ENCODE measurements at places on chromosomes 13 and 19.

- DNase-seq, result no peak
Observed at GRCh38 chr13:101982903-101983302, 418.9 kb downstream of the FGF14 start.

GRCh38 chr19:7915250-7916102, 846 bp downstream of the TGFBR3L start:
- DNase-seq, result no peak

DNA sequence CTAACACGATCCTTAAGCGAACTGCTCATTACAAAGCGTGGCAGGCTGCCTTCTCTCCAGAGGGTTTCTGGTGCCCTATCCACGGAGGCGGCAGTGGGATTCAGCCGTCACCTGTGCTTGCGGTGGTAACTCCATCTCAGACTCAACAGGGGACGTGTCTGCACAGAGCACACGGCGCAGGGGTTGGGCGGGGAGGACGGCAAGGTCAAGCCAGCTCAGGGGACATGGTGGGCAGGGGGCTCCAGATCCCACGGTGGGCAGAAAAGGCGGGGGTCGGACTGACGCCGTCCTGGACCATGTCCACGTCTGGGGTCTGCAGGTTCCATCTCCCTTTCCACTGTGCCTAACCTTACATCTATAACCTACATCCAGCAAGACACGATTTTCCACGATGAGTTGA, 70.7 kb downstream of the RASA3 start:
- no peak for DNase-seq

GRCh38 chr13:100542826-100543156, 45.8 kb downstream of the GGACT start:
- DNase-seq, result no peak

DNA sequence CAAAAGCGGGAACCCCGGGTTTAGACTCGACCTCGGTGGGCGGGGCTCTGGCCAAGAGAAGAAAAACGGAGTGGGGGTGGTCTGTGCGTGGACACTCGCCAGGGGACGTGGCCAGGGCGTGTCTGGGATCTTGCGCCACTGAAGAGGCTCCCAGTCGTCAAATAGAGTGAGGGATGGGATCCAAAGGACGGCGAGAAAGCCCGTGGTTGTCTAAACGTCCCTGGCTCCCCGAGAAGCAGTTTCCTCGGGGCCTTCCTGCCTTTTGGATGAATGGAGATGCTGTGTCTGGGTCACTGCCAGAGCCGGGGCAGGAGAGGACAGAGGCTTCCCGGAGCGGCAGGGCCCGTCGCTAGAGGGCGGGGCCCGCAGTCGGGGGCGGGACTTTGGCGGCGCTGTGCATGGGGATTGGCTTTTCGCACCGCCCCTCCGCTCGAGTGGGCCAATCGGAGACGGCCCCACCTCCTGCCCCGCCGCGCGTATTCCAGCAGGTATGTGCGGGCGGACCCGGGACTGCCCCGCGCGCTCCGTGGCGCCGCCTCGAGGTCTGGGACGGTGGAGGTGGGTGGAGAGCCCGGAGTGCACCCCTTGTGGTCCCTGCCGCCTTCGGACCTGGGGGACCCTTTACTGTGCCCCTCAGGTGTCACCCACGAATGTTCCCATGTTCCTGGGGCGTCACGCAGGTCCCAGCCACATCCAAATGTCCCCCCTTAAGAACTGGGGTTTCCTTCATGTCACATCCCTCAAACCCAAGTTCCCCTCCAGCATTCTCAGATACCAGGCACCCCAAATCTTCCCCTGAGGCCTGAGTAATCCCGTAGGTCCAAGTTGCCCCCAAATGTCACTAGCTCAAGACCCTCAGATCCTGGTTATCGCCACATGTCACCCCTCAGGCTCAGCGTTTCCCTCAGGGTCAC, 38.3 kb downstream of the ZSWIM4 start:
- peak; percentile 88 for DNase-seq

DNA sequence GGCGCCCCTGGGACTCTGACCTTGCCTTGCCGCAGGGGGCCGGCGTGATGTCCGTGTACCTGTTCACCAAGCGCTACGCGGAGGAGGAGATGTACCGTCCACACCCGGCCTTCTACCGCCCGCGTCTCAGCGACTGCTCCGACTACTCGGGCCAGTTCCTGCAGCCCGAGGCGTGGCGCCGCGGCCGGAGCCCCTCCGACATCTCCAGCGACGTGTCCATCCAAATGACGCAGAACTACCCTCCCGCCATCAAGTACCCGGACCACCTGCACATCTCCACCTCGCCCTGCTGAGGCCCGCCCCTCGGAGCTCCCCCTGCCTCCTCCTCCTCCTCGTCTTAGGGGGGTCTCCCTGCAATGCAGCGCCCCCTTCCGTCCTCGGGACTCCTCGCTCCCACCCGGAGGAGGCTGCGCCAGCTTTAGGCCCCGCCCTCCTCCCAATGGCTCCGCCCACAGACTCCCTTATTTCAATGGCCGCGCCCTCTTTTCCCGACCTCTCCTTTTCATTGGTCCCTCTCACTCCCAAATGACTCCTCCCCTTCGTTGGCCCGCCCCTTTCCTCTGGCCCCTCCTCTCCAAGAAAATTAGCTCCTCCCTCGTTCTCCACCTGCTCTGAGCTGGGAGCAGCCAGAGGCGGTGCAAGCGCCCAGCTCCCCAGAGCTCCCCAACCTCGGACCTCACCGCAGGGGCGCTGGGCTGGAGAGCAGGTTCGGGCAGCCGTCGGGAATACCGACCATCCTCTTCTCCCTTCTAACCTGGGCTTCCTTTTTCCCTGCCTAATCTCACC, 20.5 kb upstream of the CACNG8 start:
- DNase-seq, result no peak

GRCh38 chr13:20311596-20311995, 79.5 kb upstream of the GJB6 start:
- DNase-seq, result no peak

- DNase-seq, result no peak
Observed at GRCh38 chr19:35224681-35225571, 3.6 kb downstream of the FAM187B start.

- peak; percentile 29 for DNase-seq
Observed at GRCh38 chr19:12840091-12841079, 2.1 kb downstream of the MAST1 start.

DNA sequence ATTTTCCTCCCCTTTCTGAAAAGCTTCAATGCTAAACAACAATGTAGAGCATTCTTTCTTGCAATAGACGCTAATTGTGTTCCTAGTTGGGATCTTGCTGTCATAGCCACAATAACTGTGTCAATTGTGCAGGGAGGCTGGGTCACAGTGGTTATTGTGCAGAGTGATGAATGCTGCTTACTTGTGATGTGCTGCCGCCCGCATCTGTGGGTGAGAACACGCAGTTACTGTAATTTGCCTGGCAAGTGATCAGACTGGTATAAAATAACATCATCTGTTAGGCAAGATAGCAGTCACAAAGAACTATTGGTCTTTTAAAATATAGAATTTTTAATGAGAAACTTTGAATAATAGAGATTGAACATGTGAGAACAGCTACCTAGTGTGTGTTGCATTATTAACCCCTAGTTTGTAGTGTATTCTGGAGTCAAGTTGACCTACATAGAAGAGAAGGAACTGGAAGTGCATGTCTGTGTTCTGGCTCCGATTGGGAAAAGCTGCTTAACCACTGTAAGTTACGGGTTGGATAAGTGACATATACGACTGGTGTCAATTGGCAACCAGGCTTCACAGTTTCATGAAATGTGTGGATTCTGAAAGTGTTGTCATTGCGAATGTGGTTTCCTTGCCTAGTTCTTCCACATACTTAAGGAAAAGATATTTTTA, 43.6 kb downstream of the SLAIN1 start:
- DNase-seq, result no peak

DNA sequence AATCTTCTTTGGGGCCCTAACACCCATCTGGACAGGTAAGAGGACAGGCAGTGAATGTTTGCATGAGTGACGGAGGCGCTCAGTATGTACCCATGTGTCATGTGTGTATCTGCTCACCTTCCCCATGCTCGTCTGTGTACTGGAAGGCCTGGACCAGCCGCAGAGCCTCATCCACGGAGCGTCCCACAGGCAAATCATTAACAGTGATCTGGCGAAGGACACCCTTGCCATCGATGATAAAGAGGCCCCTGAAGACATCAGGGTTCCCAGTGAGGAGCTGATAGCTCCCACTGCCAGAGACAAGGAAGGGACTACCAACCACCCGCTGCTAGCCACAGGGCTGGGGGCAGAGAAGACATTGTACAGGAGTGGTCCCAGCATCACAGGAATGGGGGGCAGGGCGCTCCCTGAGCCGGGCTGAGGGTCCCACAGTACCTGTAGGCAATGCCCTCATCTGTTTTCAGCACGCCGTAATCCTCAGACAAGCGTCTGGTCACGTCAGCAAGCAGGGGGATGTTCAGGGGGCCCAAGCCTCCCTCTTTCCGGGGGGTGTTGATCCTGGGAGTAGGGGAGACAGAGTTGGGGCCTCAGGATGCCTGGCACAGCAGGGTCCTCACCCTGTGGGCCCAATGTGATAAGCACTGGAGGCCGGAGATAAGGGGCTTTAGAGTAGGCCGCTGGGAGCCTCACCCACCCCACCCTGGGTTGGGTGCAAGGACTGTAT, 1.7 kb downstream of the PRDX2 start:
- no peak for DNase-seq

DNA sequence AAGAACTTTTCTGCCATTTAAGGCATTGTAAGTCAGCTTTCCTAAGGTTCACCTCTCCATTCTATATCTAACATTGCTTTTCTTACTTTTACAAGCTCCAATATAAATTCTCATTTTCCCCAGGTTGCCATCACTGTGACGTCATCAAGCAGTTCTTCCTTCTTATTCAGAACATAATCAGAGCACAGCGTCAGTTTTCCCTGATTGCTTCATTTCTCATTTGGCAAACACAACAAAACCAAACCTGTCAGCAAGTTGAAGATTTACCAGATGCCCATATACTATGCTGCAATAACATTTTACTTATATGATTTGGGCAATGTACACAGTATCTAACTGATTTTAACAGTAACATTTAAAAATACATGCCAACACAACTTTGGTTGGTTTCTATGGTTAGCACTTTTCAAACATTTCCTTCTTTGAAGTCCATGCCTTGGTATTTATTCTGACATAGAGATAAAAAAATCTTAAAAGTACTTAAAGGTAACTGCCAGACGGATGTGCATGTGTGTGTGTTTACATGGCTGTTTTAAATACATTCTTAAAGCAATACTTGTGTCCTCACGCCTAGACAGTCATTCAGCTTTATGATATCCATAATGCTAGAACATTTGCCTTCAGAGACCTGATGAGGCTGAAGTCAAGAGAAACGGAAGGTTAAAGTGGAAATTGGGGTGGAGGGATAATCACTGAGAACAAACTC, 264.0 kb downstream of the KLF12 start:
- no peak for DNase-seq

DNA sequence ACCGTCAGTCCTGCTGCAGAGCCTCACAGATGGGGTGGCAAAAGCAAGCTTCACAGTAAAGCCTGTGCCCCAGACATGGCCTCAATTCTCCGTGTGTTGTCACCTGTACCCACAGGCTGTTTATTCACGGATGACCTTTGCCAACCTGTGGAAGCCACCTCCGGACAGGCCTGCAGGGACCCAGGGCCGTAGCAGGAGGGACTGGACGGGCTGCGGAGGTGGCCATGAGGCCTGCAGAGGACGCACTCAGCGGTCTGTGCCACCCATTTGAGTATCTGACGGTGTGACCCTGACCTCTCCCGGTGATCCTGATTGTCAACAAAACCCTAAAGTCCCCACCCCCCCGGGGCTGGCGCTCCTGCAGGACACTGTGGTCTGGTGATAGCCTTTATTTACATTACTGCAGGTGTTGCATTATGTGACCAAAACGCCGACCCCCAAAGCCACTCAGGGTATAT, 7.8 kb upstream of the KLF16 start:
- no peak for DNase-seq

DNA sequence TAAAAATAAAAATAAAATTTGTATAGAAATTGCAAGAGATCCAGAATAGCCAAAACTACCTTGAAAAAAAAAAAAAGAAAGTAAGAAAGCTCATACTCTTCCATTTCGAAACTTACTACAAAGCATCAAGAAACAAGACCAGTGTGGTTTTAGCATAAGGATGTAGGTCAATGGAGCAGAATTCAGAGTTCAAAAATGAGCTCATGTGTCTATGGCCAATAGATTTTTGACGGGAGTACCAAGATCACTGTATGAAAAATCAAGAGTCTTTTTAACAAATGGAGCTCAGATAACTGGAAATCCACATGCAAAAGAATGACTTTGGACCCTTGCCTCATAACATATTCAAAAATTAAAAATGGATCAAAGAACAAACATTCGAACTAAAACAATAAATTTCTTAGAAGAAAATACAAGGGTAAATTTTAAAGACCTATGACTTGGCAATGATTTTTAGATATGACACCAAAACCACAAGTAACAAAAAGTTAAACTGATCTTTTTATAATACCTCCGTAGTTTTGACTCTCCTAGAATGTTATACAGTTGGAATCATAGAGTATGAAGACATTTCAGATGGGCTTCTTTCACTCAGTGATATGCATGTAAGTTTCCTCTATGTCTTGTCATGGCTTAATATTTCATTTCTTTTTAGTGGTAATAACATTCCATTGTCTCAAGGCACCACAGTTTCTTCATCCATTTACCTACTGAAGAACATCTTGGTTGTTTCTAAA, 43.2 kb downstream of the KLF12 start:
- DNase-seq, result no peak

- no peak for DNase-seq
Observed at GRCh38 chr19:42290136-42290522, 11.8 kb upstream of the PRR19 start.

- no peak for DNase-seq
Observed at GRCh38 chr13:111893607-111894443, 173.1 kb upstream of the SOX1 start.

DNA sequence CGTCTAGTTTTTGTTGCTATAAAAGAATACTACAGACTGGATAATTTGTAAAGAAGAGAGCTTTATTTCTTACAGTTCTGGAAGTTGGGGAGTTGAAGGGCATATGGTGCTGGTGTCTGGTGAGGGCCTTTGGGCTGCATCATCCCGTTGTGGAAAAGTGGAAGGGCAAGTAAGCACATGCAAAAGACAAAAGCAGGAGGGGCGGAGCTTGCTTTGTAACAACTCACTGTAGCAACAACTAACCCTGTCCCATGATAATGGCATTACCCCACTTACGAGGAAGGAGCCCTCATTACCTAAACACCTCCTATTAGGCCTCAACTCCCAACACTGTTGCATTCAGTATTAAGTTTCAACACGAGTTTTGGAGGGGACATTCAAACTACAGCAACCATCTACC, 7.2 kb upstream of the DNAJC15 start:
- no peak for DNase-seq

DNA sequence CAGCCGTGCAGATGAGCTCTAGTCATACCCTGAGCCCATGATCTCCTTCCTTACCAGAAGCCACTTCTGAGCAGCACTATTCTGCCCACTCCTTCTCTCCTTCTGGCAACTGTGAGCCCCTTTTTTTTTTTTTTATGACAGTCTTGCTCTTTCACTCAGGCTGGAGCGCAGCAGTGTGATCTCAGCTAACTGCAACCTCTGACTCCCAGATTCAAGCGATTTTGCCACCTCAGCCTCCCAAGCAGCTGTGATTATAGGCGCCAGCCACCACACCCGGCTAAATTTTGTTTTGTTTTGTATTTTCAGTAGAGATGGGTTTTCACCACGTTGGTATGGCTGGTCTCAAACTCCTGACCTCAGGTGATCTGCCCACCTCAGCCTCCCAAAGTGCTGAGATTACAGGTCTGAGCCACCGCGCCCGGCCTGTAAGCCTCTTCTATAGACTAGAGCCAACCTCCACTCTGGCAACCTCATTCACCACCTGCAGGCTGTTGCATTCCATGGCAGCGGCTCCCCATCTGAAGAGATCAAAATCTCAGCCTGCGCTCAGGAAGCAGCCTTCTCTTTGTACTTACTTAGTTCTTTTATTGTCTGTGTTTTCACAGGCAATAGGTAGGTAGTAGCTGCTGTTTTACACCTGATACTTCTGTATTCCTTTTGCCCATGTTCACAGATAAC, 34.8 kb upstream of the NDFIP2 start:
- no peak for DNase-seq
